Stimulated activated CD4-positive, alpha-beta T cell treated with anti-CD3 and anti-CD28 coated beads, Interleukin-15, amount 100 ng/mL, for 1 hour (primary cell): ENCODE measurements at places on chromosomes 6 and 20.
A peak's percentile ranks its signal among the peaks of the same experiment; 100 is the strongest.

DNA sequence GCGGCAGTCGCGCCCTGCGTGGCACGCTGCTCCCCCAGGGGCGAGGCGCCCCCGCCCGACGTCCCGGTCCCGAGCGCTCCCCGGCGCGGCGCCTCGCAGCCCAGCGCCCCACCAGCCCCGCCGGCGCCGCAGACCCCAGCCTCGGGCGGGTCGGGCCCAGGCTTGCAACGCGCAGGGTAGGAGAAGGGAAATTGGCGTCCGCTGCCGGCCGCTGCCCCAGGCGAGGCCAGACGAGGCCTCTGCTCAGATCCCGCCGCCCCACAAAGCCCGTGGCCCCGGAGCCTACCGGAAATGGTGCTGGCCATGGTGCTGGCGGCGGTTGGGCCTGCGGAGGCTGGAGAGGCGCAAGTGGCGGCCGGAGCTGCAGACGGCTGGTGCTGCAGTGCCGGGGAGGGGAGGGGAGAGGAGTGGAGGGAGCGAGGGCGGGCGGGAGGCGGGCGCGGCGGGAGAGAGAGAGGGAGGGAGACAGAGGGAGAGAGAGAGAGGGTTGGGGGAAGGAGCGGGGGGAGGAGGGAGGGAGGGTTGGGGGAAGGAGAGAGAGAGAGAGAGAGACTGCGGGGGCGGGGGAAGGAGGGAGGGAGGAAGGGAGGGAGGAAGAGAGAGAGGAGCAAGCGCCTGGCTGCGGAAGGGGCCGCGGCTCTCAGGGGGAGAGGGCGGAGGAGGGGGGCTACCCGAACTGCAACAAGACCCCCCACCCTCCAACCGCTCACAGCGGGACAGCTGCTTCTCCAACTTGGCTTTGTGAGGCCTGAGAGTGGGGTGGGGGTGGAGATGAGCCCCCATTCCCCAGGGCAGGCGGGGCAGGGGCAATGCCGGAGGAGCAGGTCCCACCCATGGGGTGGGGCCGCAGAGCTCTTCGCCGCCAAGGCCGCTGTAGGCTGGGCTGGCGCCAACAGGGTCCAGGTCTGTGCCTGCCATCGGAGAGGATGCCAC is at the start of gene STMN3:
Gene STMN3 (minus strand): TSS at position 384 of the 933 bp plus-strand sequence. CDS start 79 bp downstream, at position 305.
- DNase-seq = peak; percentile 44

DNA sequence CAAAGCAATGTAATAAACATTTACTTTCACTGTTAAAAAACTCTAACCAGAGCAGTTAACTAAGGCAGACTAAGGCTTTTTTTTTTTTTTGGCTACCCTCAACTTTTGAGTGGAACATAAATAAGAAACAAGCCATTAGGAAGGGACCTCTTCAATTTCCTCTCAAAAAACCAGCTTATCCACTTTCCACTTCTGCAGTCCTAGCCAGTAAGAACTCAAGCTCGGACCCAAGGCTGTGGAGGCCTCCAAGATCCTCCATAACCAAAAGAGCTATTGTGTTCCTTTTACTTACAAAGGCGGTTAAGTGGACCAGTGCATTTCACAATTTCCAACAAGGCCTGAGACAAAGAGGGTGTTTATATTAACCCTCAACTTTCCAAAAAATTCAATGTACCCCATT is 5.3 kb downstream of the KCNK5 start:
- DNase-seq = no peak

GRCh38 chr6:43668151-43669028 is 19.2 kb downstream of the MRPS18A start:
- peak; percentile 8 for DNase-seq

DNA sequence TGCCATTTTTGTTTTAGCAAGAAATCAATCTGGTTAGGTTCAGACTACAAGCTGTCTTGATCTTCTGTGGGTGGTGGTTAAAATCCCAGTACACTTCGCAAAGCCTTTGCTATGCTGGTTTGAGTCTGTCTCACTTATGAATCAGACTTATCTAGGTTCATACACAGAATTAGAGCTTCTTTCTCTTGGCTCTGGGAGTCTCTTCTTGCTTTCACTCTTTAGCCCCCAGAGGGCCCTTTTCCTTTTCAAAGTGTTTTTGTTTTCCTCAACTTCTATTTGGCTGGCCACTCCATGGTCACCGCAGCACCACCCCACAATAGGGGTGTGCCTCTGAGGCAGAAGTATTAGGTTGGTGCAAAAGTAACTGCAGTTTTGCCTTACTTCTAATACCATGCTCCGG is 21.3 kb downstream of the ECI2 start:
- no peak for DNase-seq

DNA sequence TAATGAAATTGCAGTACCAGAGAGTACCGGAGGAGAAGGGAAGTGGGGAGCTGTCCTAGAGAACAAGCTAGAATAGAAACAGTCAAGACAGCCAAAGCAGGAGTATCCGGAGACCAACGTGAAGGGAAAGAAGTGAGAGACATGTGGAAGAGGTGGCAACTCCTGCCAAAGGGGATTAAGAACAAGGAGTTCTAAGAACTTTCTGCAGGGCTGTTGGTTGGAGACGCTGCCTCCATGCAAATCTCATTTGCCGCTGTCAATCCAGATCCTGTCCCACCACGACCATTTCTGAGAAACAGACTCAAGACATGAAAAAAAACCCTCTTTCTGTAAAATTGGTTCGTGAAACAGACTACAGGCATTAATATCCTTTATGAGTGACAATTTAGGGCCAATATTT is 595.7 kb downstream of the PTPRT start:
- DNase-seq = no peak

GRCh38 chr6:47634210-47635047 is 64.0 kb upstream of the ADGRF4 start:
- no peak for DNase-seq

DNA sequence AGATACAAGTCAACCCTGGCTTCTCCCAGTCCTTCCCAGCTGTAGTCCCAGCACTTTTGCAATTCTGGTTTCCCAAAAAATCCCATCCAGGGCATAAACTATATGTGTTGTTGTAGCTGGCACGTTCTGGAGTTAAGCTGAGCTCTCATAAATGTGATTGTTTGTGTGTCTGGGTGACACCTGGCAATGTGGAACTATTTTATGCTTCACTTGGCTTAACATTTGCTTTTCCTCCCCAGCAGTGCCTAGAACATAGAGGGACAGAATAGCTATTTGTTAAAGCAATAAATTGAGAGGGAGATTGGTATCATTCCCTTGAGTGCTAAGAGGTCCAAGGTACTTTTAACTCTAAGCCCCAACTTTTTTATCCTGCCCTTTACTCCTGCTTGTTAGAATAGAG is 575.9 kb upstream of the NOX3 start:
- DNase-seq = no peak

GRCh38 chr6:61810047-61810446 is 476.0 kb downstream of the KHDRBS2 start:
- no peak for DNase-seq

DNA sequence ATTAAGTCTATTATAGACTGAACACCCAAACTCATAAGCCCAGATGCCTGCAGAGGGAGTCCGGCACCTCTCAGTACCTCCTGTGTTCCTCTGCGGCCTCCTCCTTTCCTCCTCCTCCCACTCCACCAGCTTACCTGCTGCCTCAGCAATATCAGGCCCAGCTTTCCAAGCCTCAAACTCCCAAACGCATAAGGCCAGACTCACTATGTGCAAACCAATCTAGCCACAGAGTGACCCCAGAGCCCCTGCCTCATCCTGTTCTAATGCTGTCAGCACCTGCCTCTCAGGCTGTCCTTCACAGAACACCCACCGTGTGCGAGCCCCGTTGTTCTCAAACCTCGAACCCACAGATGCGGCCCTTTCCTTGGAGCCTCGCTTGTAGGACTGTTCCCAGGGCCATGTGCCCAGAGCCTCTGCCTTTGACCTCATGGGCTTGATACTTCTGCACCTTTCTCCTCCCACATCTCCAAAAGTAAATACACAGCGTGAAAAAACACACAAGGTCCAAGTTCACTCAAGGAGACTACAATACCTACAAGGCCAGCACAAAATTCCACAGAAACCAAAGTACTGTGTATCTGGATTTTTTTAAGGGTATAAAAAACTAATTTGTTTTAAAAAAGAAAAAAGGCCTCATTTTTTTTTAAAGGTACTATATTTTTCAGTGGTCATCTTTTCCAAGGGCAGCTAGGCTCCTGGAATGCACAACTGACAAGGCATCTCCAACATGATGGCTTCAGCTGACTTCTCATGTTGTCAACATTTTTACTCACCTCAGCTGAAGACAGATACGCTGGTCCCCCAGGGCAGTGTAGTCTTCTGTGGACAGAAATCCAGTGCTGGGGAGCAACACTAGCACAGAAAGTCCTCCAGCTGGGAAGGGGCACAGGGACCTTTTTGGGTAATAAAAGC is 52.3 kb downstream of the ABHD12 start:
- no peak for DNase-seq

DNA sequence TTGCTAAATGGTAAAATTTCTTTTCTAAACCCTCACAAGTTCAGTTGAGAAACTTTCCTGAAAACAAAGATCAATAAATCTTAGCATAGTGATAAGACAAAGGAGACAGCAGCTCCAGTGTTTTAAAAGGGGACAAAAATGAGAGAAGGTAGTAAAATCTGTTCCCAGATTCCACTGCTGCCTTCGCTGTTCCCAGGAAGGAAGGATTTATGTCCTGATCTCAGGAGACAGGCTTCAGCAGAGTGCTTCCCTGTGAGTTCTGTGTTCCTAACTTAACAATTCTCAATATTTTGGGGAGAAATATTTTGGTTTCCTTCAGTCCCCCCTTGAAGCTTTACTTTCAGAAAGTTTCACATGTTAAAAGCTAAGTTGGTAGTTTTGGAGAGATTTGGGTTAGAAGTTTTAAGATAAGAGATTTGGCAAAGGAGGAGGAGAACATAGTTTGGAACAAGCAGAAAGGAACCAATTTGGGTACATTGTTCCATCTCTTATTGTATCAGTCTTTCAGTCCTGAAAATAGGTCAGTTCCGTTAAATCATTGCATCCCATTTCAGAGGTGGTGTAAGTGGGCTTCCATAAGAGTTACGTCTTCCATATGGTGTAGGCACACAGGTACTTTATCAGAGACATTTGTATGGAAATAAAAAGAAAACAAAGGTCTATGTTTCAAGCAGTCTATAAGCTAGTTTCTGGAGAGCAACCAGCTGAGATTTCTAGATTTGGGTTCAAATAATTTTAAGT is 20.8 kb downstream of the IRF4 start:
- DNase-seq = no peak

GRCh38 chr20:11248687-11249638 is 575.2 kb upstream of the JAG1 start:
- no peak for DNase-seq

GRCh38 chr6:166223079-166223478 is 55.4 kb upstream of the TBXT start:
- DNase-seq = no peak

GRCh38 chr6:154425034-154425433 is 68.4 kb upstream of the IPCEF1 start:
- no peak for DNase-seq

- no peak for DNase-seq
Measured at GRCh38 chr20:38092260-38092857, 58.8 kb downstream of the RPRD1B start.

- DNase-seq = no peak
Measured at GRCh38 chr6:141729146-141729545, 403.6 kb upstream of the GJE1 start.

DNA sequence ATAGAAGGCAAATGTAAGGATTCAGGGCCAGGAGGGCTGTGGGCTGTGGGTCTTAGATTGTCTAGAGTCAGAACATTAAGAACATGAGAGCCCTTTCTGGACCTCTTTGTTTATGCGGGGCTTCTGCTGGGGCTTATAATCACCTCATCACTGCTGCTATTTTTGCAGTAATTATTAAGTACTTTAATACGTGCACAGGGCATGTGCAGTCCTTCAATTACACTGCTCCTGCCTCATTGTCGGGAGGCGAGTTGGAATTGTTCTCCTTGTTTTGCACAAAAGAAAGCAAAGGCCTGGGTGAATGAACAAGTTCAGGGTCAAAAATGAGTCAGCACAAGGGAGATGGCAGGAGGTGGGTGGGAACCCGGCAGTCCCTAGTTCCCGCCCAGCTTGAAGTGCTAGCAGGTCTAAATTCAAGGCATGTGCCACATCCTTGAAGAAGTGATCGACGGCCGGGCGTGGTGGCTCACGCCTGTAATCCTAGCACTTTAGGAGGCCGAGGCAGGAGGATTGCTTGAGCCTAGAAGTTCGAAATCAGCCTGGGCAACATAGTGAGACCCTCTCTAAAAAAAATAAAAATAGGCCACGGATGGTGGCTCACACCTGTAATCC is 34.4 kb upstream of the PTPN1 start:
- no peak for DNase-seq
